Thoracic aorta (tissue), 2 donors: ENCODE measurements at places on chromosomes 5 and 9.

- no peak for DNase-seq
- no peaks in the 10 kb centered on the region for H3K27me3 ChIP-seq
- no peak overlapping the region for H3K27ac ChIP-seq
- H3K4me3 ChIP-seq = no peak overlapping the region
- no peaks in the 10 kb centered on the region for H3K36me3 ChIP-seq
Observed at GRCh38 chr5:123450114-123450513, 26.9 kb upstream of the CEP120 start.

GRCh38 chr9:107648153-107648715 is 158.7 kb upstream of the KLF4 start:
- H3K4me1 ChIP-seq = peaks cover 11% of the 10 kb centered on the region
- no peak overlapping the region for H3K4me3 ChIP-seq
- no peaks in the 10 kb centered on the region for H3K27me3 ChIP-seq

- DNase-seq = no peak
- no peaks in the 10 kb centered on the region for H3K27me3 ChIP-seq
- H3K27ac ChIP-seq = no peak overlapping the region
- H3K4me3 ChIP-seq = peak overlapping the region; percentile 70
- H3K4me1 ChIP-seq = no peaks in the 10 kb centered on the region
Observed at GRCh38 chr5:36743891-36744772, 132.4 kb upstream of the NIPBL start.

GRCh38 chr9:115393976-115394775 is 276.2 kb upstream of the TNC start:
- no peaks in the 10 kb centered on the region for H3K27me3 ChIP-seq
- no peak overlapping the region for H3K4me3 ChIP-seq
- no peak for DNase-seq
- H3K36me3 ChIP-seq = no peaks in the 10 kb centered on the region
- H3K27ac ChIP-seq = no peak overlapping the region

DNA sequence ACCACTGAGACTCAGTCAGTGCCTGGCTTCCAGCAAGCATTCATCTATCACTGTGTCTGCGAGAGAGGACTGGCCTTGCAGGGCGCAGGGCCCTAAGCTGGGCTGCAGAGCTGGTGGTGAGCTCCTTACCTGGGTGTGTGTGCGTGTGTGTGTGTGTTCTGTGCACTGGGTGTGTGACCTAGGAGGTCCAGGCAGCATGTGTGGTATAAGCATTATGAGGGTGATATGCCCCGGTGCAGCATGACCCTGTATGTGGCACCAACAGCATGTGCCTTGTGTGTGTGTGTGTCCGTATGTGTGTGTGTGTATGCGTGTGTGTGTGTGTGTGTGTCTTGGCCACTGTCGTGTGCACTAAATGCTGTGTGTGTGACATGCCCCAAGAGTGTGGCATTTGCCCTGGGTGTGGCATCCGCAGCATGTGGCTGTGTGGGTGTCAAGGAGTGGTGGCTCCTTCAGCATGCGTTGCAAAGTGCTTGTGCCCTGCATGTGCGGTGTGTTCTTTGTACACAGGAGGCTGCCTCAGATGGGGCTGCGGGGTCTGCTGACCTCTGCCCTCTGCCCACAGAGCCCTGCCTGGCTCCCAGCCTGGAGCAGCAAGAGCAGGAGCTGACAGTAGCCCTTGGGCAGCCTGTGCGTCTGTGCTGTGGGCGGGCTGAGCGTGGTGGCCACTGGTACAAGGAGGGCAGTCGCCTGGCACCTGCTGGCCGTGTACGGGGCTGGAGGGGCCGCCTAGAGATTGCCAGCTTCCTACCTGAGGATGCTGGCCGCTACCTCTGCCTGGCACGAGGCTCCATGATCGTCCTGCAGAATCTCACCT is 3.3 kb downstream of the FGFR4 start:
- no peak overlapping the region for H3K4me3 ChIP-seq
- DNase-seq = no peak
- H3K4me1 ChIP-seq = peaks cover 4% of the 10 kb centered on the region
- no peak overlapping the region for H3K27ac ChIP-seq
- peaks cover 5% of the 10 kb centered on the region for H3K27me3 ChIP-seq
- H3K36me3 ChIP-seq = no peaks in the 10 kb centered on the region

GRCh38 chr9:5389109-5389732 is 48.5 kb downstream of the PLGRKT start:
- no peaks in the 10 kb centered on the region for H3K36me3 ChIP-seq
- no peak overlapping the region for H3K4me3 ChIP-seq
- DNase-seq = no peak

DNA sequence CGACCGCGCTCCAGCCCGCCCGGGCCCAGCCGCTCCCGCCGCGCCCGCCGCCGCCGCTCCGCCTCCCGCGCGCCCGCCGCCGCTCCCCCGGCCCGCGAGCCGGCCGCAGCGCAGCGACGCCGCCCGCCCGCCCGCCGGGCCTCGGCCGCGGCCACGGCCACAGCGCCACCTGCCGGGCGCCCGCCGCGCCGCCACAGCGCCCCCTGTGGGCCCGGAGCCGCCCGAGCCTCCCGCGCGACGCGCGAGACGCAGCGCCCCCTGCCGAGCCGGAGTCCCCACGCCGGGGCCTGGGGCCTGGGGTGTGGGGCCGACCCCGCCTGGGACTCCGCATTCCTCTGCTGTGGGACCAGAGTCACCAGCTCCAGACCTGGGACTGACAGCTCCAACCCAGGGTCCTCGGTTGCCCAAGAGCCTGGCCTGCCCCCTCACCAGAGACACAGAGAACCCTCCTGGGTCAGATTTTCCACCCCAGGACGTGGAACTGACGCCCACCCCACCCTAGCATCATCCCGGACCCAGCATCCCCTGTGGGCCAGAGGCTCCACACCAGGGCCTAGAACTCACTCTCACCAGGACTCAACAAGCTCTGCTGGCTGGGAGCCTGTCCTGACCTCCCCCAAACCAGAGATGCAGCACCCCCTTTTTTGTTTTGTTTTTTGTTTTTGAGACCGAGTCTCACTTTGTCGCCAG is at the start of gene RAPGEF1:
RAPGEF1 (minus strand) TSS at position 118 of the 690 bp plus-strand sequence. CDS start 246 bp downstream, outside the sequence.
- peak within 1 kb of the TSS; percentile 66 for H3K27ac ChIP-seq
- no peak for DNase-seq
- peak within 1 kb of the TSS; percentile 74 for H3K4me3 ChIP-seq
- H3K27me3 ChIP-seq = no peaks in the 10 kb centered on the region
- no peaks in the 10 kb centered on the region for H3K36me3 ChIP-seq
- peaks cover 36% of the 10 kb centered on the region for H3K4me1 ChIP-seq

GRCh38 chr5:21820527-21820926 is 1032.6 kb downstream of the CDH12 start:
- H3K27me3 ChIP-seq = no peaks in the 10 kb centered on the region
- H3K4me3 ChIP-seq = no peak overlapping the region
- H3K4me1 ChIP-seq = no peaks in the 10 kb centered on the region
- no peak overlapping the region for H3K27ac ChIP-seq

DNA sequence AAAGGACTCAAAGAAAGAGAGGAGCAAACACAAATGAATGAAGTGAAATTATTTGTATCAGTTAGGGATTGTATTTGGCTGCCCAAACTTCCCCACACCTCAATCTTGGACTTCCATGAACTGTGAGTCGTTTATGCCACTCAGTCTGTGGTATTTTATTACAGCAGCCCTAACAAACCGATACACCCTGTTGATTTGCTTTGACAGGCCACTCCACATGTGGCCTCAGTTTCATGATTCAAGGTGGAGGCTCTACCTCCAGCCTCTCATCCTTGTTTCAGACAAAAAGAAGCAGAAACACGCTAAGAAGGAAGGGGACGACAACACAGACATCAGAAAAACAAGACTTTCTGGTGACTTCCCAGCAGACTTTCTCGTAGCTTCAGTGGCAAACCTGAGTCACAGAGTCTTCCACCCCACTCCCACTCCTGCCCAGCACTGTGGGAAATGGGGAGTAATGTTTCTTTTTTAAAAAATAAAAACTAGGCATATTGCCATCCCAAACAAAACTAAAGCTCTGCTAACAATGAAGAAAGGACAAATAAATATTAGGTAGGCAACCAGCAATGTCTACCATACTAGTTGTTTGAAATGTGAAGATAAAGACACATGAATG is 52.2 kb upstream of the ABCA1 start:
- no peak overlapping the region for H3K27ac ChIP-seq
- no peaks in the 10 kb centered on the region for H3K36me3 ChIP-seq
- H3K4me1 ChIP-seq = no peaks in the 10 kb centered on the region

- DNase-seq = no peak
- H3K27ac ChIP-seq = no peak overlapping the region
- no peaks in the 10 kb centered on the region for H3K27me3 ChIP-seq
- peak overlapping the region; percentile 15 for H3K4me3 ChIP-seq
- H3K4me1 ChIP-seq = no peaks in the 10 kb centered on the region
Observed at GRCh38 chr5:138632900-138633489, 57.8 kb upstream of the HSPA9 start.

DNA sequence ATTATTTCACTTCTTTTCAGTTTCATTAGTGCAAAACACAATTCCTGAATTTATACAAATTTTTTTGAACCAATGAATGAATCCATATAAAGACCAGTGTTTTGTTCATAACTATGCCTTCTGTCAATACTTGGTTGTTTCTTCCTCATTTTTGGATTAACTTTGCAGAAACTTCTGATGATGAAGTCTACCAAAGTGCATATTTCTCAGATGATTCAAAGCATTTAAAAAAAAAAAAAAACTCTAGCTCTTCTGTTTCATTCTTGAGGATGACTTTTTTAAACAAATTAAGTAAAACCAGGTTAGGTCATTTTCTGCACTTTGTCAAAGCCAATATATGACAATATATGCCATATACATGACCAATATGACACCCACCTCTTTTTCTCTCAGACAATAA is 92.6 kb downstream of the CHSY3 start:
- no peak overlapping the region for H3K4me3 ChIP-seq
- no peaks in the 10 kb centered on the region for H3K27me3 ChIP-seq
- no peak for DNase-seq
- no peak overlapping the region for H3K27ac ChIP-seq

DNA sequence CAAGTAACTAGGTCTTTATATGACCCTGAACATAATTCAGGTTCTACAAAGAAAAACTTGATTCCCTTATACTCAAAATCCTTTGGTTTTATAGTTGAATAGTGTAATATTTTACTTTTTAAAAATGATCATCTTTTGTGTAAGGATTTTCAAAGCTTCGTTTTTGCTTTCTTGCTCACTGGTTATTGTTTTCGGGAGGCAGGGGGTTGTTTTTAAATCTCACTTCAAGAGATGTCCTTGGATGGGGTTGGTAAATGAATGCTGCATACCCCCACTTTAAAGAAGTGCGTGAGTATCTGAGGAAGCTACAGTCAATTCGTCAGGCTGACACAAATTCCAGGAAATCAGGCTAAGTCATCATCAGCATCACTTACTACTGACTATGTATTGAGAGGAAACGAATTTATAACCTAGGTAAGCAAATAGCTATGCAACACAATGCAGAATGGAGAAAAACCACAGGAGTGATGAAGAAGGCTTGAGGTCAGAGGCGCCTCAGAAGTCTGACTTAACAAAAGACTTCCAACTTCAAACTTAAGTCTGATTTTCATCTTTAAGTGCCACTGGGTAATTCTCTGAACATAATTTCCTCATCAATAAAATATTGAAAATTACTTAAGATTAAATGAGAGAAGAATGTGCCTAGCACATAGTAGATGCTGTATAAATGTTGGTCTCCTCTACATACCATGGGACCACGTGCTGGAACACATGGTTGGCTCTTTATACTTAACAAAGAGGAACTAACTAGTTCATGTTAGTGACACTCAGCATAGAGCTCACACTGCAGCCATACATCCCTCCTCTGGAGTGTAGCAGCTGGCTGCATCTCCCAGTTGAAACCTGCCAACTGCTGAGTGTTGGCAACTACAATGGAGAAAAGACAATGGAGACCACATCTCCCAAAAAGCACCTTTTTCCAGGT is 106.0 kb upstream of the KIF2A start:
- H3K27me3 ChIP-seq = no peaks in the 10 kb centered on the region
- H3K4me1 ChIP-seq = no peaks in the 10 kb centered on the region
- no peak overlapping the region for H3K27ac ChIP-seq
- H3K36me3 ChIP-seq = no peaks in the 10 kb centered on the region
- no peak overlapping the region for H3K4me3 ChIP-seq

- H3K4me1 ChIP-seq = no peaks in the 10 kb centered on the region
- H3K36me3 ChIP-seq = peaks cover 42% of the 10 kb centered on the region
- no peak overlapping the region for H3K4me3 ChIP-seq
- H3K27ac ChIP-seq = no peak overlapping the region
- DNase-seq = no peak
Observed at GRCh38 chr9:124322618-124323432, 65.1 kb downstream of the NEK6 start.

DNA sequence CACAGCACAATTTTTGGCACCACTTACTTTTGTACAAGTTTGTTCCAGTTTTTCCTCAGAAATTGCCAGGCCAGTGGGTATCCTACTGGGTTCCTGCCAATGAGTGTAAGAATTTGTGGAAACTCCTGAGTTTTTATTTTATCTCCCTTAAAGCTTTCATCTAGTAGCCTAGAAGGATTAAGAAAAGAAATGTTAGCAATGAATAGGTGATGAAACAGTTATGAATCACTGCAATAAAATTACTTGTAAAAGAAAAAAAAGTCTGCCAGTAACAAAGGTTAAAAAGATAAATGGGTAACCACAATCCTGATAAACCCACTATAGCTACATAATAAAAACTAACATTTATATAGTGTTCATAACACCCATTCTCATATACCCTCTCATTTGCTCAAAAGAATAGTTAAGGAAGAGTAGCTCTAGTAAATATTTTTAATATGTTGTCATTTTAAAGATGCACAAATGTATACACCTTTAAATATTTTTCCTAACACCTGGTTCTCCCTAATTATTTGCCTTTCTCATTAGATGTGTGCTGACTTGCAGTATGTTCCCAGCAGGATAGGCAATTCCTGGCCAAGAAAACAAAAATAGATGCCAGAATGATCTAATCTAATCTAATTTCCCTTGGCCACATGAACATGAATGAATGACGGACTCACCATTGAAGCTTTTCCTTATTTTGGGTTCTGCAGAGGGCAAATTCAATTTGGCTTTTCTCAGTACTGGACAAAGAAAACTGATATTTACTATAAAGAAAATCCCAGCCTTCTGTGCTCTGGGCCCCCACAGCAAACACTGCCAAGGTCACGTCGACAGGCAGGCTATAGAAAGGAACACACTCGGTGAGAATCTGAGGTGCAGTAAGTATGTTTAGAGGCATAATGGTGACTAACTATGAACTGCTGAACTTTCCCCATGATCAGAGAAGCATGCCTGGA is 26.4 kb downstream of the ERAP1 start:
- DNase-seq = no peak
- no peak overlapping the region for H3K4me3 ChIP-seq
- H3K36me3 ChIP-seq = peaks cover 12% of the 10 kb centered on the region
- peak overlapping the region; percentile 54 for H3K27ac ChIP-seq
- peaks cover 18% of the 10 kb centered on the region for H3K4me1 ChIP-seq
